ENCODE measurements at places on chromosomes 2 and 18.
A peak's percentile ranks its signal among the peaks of the same experiment; 100 is the strongest.

DNA sequence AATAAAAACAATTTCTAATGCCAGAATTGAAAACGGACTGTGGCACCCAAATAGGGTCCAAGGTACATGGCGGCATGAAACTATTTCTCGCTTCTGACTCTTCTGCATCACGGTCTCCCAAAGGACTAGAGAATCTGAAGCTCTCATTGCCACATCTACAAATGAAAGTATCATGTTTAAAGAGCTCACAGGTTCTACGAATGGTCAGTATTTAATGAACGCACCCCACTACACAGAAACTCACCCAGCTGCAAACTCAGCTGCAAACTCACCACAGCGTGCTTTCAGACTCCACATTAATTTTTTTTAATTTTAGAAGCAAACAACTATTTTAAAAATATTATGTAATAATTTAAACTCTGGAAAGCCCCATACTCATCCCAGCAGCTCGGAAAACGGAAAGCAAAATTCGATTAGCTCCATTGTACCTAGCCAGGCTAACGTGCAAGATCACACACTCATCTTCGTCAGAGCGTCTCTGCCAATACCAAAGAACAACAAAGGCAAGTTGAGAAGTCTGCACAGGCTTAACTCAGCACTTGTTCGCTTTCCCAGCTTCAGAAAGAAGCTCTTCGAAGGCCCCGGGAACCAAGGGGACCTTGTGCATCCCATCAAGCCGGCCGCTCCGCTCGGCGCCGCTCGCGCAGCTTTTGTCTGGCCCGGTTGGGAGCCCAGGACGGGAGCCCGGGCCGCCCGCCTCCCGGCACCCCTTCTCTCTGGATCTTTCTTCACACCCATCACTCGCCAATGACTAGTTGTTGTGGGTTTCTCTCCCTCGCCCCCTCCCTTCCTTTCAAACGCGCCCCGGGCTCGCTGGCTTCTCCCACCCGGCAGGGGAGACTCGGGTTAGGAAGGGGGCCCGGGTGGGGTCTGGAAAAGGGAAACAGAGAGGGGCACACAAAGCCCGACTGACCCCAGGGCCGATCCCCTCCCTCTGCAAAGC is 785 bp downstream of the CLASP1 start:
- DNase-seq, result peak; percentile 16

- DNase-seq, result no peak
These were observed 72.1 kb upstream of the CCBE1 start for GRCh38 chr18:59769129-59769865.

- DNase-seq, result no peak
These were observed 378.7 kb downstream of the RBM43 start for GRCh38 chr2:150882751-150883612.

- DNase-seq, result no peak
These were observed 655.5 kb upstream of the FANCL start for GRCh38 chr2:58896638-58897037.

- DNase-seq, result no peak
These were observed 361.3 kb upstream of the KLHL29 start for GRCh38 chr2:23023722-23024121.

DNA sequence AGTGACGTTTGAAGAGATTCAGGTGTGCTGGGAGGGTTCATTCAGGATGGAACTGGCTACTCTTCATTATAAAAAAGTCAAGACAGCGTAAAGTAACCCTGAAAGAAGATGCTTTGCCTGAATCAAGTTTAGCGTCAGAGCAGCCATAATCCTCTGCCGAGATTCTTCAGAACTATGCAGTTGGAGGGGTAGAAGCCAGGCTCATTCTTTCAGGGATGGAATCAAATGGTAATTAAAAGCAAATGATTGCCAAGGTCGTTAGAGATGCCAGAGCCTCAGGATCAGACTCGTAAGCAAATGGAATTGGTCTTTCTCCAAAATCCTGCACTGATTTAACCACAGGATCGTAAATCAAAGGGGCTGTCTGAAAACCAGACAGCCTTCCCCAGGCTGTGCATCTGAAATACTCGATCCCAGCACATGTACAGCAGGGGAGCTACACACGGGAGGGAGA is 21.9 kb downstream of the APCDD1 start:
- DNase-seq, result no peak

- DNase-seq, result no peak
These were observed 31.7 kb downstream of the LPIN2 start for GRCh38 chr18:2981212-2981728.

- no peak for DNase-seq
These were observed 226.1 kb upstream of the SH3BP4 start for GRCh38 chr2:234725528-234726264.

DNA sequence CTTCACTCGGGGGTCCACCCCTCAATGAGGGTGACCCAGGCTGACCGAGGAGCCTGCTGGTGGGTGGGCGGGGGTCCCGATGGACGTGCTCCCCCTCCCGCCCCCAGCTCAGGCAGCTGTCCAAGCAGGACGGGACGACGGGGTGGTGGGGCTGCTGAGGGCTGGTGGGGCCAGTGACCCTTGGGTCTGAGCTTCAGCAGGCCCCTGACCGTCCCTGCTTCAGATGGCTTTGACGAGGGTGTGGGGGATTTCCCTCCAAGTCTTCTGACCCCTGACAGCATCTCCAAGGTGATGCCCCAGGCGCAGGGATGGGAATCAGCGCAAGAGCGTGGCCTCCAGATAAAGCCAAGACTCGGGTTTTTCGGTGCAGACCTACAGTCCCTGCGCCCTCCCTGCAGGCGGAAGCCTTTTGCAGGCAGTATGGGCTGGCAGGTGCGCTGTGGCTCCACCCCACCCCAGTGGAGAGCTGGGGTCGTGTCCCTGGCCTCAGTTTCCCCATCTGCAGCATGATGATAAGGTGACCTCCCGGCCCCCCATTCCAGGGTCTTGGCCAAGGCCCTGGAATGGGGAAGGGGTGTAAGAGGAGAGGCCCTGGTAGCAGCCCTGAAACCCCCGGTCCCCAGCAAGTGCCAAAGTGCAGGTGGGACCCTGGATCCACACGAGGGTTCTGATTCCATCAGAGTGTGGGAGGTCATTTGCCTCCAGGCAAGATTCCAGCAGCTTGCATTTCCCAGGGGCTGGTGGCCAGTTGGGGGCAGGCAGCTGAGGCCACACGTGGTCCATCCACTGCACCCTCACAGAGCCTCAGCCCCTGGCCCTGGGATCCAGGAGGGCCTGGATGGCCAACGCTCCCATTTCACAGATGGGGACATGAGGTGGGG is 8.7 kb downstream of the CROCC2 start:
- DNase-seq, result no peak

- DNase-seq, result no peak
These were observed 389.2 kb downstream of the FBXO15 start for GRCh38 chr18:73758446-73758845.

DNA sequence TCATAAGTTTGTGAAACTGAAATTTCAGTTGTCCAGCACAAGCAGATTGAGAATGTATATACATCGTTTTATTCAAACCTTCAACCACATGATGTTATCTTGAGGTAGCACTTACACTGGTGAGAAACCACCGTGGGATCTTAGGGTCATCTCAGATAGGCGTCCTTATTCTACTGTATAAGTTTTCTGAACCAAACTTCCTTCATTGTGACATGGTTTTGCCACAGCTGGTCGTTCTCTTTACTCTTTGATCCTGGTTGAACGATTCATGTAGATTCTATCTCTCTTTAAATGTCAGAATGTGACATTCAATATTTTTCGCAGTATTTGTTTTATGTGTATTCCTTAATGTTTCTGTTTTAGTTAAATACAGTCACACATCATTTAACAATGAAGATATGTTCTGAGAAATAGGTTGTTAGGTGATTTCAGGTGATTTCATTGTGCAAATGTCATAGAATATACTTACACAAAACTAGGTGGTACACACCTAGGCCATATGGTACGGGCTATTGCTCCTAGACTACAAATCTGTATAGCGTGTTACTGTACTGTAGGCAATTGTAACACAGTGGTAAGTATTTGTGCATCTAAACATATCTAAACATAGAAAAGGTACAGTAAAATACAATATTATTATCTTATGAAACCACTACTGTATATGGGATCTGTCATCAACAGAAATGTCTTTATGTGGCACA is 17.9 kb upstream of the ARHGAP25 start:
- no peak for DNase-seq

DNA sequence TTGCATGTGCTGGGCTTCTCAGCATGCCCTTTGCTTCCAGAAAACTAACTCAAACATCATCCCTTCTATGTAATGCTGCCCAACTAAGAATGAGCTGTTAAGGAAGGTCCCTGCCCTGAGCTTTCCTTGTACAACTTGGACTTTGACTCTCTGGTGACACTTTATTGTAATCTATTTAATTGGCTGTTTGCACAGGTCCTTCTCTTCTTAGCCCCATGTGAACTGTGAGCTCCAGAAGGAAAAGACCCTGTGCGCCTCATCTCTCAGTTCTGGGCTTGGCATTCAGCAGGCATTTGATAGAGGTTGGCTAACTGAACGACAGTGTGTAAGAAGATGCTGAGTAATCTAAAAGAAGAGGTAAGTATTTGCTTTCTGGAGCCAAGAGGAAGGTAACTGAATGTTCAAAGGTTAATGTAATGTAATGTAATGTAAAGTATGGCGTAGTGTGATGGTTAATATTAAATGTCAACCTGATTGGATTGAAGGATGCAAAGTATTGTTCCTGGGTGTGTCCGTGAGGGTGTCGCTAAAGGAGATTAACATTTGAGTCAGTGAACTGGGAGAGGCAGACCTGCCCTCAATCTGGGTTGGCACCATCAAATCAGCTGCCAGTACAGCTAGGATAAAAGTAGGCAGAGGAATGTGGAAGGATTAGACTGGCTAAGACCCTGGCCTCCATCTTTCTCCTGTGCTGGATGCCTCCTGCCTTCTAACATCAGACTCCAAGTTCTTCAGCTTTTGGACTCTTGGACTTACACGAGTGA is 60.8 kb upstream of the CCDC195 start:
- DNase-seq, result no peak

GRCh38 chr2:222982909-222983265 is 69.1 kb upstream of the KCNE4 start:
- no peak for DNase-seq

- no peak for DNase-seq
These were observed 24.5 kb downstream of the ABI2 start for GRCh38 chr2:203352604-203353255.

- DNase-seq, result no peak
These were observed 62.8 kb downstream of the BOD1L2 start for GRCh38 chr18:57209713-57210106.

- no peak for DNase-seq
These were observed 126.0 kb downstream of the OSBPL1A start for GRCh38 chr18:24271381-24272228.

DNA sequence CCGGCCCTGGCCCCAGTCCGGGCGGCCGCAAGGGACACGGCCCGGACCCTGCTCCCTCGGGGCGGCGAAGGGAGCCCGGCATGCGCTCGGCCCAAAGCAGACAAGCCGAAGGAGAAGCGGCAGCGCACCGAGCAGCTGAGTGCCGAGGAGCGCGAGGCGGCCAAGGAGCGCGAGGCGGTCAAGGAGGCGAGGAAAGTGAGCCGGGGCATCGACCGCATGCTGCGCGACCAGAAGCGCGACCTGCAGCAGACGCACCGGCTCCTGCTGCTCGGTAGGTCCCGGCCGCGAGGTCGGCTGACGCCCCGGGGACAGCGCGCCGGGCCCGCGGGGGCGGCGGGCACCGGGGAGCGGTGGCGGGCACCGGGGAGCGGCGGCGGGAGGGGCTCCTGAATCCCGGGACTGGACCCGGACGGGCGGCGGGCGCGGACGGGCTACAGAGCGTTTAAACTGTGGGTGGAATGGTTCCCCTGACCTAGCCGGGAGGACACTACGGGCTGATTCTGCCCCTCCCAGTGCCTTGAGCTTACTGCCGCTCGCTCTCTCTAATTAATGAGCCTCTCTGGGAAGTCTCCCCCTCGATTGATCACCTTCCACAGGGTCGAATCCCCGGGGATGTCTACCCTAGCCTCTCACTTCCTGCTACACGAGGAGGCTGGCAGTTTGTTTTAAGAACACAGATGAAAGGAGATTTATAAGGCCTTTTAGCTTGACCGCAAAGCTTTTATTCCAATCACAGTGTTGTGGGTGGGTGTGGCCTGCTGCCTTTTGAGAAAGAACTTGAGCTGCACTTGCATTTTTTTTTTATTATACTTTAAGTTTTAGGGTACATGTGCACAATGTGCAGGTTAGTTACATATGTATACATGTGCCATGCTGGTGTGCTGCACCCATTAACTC is 853 bp downstream of the GNAL start:
- no peak for DNase-seq

DNA sequence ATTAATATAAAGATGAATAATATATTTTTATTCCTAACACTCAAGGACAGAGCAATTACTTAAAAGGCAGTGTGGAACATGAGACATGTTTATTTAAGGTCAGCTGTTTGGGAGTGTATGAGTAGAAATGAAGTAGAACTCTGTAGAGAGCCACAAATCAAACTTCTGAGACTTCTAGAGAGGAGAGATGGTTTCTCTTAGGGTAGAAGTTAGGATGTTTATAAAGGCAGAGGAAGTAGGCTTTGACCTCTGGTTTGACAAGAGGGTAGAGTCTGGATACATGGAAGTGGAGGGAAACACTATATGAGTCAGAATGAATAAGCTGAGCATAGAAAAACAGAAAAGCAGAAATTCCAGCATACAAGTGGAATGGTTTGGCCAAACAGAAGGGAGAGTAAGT is 262.1 kb upstream of the KLHL14 start:
- no peak for DNase-seq

DNA sequence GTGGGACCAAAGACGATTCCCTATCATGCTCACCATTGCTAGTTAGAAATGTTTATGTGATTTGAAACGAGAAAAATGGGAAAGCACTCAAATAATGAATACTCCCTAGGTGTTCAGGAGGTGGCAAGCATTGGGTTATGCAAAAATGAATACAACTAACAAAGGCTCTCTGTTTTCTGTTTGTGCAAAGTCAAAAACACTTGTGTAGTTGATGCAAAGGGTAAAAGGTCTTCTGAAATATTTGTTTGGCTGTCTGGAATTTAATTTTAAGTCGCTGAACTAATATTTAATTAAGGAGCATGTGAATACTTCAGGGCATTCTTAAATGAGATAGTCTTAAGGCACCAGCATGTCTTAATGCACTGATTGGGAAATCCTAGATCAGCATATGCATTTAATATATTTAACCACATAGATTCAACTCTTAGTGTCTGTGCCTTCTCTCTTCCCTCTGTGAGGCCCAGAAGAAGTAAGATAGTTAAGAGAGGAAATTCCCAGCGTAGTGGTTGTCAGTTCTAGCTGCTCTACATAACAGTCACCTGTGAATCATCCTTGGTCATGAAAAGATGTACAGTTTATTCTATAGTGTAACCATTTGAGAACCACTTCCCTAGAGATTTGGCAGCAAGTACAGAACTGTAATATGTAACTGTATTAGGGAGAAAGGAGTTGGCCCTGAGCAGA is 111.9 kb downstream of the EPC2 start:
- no peak for DNase-seq

DNA sequence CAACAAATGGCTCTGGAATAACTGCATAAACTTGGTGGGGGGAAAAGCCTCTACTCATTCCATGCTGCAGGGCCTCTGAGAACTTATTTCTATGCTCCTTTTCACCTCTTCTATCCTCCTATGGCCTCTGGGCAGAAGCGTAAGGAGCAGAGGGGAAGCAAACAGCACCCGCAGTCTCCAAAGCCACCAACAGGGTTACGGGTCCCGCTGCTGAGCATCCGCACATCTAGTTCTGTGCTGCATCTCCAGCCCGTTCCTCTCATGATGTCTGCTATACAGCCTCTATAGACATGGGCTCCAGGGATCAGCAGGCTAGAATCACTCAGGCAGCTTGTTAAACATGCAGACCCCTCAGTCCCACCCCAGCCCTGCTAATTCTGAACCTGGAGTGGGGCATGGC is 25.9 kb downstream of the PSTPIP2 start:
- no peak for DNase-seq

Measured in stimulated activated CD4-positive, alpha-beta T cell treated with anti-CD3 and anti-CD28 coated beads, Interleukin-2, amount 100 ng/mL, for 4 hours (primary cell).